Brain pericyte (primary cell): ENCODE measurements at places on chromosomes 2 and 18.

DNA sequence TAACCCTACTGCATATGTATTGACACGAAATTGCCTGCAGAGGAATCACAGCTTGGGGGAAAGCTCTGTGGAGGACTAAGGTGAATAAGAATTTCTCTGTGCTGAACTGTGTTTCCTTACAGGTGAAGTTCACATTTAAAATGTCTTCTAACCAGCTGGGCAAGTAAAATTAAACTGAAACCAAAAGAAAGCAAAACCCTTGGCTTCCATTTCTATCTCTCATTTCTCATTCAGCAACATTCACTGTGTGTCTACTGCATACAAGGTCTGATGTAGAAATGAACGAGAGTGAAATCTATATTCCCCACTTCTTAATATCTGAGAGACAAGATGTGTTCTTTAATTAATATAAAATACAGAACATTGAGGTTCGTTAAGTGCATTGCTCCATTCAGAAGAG, 397.3 kb downstream of the SOX11 start:
- no peak for DNase-seq

DNA sequence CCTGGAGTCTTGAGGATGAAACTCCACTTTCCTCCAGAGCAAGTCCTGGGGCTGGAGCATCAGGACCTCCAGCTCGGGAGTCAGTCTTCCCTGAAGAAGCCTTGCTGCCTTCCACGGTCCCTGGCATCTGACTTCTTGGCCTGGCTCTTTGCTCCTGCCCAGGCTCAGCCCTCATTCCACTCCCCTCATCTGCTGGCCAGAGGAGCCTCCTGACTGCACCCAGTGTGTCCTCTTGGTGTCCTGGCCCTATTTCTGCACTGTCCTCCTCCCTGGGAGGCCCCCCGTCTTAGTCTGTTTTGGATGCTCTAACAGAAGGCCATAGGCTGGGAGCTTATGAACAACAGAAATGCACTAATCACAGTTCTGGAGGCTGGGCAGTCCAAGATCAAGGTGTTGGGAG, 231.5 kb downstream of the LOXHD1 start:
- DNase-seq: no peak

- no peak for DNase-seq
Measured at GRCh38 chr2:43418680-43419079, 177.2 kb downstream of the THADA start.

- no peak for DNase-seq
Measured at GRCh38 chr2:15942711-15943345, 2.5 kb downstream of the MYCN start.

DNA sequence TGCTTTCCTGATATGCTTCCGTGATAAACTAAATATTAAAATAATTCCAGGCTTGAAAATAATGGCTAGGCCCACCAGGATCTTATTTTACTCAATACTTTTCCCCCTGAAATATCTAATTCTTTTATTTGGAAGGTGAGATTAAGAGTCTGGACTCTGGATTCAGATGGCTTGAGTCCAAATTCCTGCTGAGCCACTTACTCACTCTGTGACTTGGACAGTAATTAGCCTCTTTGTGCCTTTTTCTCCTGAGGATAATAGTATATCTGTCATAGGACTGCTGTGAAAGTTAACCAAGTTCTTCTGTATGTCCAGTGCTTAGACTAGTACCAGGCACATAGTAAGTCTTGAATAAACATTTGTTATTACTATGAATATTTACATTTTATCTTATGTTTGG, 127.3 kb upstream of the ERBB4 start:
- no peak for DNase-seq

GRCh38 chr18:7596147-7596546, 29.0 kb downstream of the PTPRM start:
- no peak for DNase-seq

DNA sequence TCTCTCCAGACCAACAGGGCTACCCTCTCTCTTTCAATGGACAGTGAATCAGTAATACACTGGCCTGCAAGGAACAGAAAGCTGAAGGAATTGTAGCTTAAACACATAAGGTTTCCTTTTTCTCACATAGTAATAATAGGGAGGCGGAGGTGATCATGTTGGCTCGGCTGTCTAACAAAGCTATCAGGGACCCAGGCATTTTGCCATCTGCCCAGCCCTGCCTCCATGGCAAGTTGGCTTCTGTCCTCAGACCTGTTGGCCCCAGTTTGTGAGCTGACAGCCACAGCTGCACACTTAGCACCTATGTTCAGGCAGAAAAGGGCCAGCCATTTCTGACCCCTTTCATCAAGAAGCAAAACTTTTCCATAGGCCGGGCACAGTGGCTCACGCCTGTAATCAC, 2.0 kb upstream of the CHRNG start:
- DNase-seq: no peak

GRCh38 chr2:254241-254640, 9.6 kb downstream of the SH3YL1 start:
- no peak for DNase-seq

- DNase-seq: no peak
Measured at GRCh38 chr2:53752385-53752784, 15.2 kb upstream of the CHAC2 start.

DNA sequence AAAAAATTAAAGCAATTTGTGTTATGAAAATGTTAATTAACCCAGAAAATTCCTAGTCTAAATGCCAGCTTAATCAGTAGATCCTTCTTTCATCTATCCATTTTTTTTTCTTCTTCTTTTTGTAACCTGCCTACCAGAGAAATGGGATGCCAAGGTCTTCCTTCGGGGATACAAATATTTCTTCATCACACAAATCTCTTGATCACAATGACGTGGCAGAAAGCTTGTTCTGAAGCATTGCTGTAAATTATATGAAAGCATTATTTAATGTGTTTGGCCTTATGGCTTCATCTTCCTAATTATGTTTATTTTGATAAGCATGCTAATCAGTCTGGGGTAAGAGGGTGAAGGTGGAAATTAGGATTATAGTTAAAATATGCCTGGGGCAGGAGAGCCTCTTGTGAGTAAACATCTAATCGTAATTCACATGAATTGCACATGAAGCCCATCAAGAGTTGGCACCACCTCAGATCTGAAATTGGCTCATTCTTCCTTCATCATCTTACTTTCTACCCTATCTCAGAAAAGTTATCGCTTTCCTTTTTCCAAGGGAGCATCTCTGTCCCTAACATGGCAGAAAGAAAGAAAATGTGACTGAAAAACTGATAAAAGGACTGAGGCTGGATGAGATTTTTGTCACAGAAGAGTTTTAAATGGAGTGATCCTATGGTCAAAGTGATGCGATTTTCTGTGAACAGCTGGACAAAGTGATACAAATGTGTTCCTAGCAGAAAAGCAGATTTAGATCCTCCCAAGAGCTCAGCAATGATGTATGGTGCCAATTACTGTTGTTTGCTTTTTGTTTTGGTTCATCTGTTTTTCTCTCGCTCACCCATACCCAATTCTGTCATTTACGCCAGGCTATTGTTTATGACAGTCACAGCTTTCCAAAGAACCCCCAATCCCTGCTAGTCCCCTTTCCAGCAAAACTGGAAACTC, 76.9 kb upstream of the PMAIP1 start:
- DNase-seq: no peak

DNA sequence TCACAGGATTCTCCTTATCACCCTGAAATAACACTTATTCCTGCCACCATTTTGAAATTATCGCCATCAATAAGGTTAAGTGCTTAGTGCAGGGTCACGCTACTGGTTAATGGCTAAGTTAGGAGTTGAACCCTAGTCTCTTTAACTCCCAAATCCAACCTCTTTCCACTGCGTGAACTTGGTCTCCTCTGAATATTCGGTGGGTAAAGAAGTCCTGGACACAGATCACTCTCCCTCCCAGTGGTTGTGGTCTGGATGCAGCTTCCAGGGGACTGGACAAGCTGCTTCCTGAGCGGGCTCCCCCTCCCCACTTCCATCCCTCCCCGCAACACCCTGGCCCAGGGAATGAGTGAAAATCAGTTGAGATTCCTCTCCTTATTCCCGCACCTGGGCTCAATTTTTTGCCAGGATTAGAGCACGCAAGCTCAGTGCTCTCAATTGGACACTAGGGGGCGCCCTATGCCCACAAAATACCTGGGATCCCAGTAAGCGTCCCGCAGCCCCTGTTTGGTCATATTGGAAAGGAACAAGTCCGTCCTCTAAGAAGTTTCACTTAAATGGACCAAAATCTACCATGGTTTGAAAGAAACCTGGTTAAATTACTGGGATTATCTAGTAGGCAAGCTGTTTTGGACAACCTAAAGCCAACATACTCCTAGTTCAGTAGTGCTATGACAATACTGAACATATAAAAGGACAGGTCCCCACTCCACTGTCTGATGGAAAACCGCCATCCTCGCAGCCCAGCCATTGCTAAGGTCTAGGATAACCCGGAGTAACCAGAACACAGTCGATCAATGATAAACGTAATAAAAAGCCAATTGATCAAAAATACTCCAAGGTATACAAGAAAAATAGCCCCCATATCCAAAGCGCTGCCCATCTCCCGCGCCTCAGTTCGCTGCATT, 40.4 kb downstream of the DHRS9 start:
- peak; percentile 29 for DNase-seq

- no peak for DNase-seq
Measured at GRCh38 chr2:208415255-208415654, 8.7 kb downstream of the PTH2R start.

- DNase-seq: no peak
Measured at GRCh38 chr2:16124881-16125613, 184.7 kb downstream of the MYCN start.

DNA sequence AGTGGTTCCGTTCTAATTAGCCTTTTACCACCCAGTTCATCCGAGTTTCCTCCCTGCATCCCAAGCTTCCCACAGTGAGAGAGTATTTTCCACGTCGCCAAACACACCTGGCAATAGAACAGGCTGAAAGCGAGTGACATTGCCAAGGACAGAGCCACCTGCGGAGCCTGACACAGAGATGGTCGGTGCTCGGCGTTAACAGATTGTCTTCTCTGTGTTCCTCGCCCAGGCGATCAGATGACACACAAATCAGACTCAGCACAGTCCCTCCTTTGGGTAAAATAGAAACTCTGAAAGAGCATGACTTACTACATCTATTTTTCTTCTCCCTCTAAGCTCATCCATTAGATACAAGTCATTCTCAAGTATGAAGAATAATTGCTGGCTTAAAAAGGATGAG, 107.7 kb downstream of the CD226 start:
- DNase-seq: no peak

DNA sequence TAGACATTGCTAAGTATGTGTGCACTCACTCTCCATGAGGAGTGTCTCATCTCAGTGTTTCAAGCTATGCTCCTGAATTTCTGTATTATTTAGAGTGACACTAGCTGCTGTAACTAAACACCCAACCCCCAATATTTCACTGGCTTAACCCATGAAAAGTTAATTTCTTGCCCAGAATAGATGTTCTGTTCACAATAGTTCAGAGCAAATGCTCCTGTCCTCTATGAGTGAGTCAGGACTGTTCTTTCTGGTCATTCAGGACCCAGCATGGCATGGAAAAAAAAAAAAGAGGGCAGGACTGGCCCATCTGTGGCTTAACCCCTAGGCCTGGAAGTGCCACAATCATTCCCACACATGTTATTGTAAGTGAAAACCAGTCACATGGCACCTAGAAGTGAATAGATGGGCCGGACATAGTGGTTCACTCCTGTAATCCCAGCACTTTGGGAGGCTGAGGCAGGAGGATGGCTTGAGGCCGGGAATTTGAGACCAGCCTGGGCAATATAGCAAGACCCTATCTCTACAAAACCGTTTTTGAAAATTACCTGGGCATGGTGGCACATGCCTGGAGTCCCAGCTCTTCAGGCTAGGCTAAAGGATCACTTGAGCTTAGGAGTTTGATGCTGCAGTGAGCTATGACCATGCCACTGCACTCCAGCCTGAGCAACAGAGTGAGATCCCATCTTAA, 663.6 kb downstream of the IRS1 start:
- no peak for DNase-seq

DNA sequence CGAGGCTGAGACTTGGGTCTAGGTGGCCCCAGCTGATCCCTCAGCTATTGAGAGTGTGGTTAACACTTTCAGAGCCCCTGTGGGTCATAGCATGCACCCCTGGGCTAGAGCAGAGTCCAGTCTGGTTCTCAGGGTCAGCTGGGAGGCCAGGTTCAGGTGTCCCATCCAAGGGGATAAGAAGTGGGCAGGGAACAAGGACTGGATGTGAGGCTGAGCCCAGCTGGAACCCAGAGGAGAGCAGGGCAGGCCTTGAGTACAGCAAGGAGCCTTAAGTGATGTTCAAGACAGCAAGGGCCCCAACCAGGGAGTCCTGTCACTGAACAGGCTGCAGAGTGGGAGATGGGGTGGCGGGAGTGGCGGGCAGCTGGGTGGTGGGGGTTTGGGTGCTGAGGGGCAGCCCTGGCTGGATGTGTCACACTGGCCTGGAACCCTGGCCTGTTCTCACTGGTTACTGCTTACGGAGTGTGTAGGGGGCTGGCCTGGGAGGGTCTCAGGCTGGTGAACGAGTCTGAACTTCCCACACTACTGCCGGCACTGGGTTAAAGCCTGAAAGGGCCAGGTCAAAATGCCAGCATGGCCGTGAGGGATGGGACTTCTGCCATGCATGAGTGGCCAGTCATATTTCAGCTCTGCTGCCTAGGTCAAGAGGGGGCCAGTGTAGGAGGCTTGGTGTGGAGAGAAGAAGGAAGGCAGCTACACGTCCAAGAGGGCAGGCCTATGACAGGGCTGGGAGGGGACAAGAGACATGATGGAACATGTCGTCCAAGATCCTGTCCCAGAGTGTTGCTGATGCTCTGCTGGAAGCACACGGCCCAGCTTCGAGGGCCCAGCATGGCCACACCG, 13.6 kb downstream of the TMEM185B start:
- DNase-seq: no peak

DNA sequence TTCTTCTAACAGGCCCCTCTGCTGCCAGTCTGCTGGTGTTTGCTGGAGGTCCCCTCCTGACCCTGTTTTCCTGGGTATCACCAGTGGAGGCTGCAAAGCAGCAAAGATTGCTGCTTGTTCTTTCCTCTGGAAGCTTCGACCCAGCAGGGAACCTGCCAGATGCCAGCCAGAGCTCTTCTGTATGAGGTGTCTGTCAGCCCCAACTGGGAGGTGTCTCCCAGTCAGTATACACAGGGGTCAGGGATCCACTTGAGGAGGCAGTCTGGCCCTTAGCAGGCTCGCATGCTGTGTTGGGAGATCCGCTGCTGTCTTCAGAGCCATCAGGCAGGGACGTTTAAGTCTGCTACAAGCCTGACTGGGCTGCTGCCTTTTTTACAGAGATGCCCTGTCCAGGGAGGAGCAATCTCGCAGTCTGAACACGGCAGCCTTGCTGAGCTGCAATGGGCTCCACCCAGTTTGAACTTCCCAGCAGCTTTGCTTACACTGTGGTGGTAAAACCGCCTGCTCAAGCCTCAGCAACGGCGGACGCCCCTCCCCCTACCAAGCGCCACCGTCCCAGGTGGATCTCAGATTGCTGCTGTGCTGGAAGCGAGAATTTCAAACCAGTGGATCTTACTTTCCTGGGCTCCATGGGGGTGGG, 29.9 kb downstream of the CHCHD5 start:
- DNase-seq: no peak
